ENCODE measurements at places on chromosomes 6 and 20. TPM values are rescaled to one million over a fixed set of nuclear protein-coding genes. Genes with fewer than 3 reads are reported as not detected.

Gene CST5
- not detected for polyA plus RNA-seq

Gene LIN28B
- 5.7 TPM for polyA plus RNA-seq

Gene PI16
- polyA plus RNA-seq: 79.3 TPM

Gene CRIP3
- polyA plus RNA-seq: 34.3 TPM

DNA sequence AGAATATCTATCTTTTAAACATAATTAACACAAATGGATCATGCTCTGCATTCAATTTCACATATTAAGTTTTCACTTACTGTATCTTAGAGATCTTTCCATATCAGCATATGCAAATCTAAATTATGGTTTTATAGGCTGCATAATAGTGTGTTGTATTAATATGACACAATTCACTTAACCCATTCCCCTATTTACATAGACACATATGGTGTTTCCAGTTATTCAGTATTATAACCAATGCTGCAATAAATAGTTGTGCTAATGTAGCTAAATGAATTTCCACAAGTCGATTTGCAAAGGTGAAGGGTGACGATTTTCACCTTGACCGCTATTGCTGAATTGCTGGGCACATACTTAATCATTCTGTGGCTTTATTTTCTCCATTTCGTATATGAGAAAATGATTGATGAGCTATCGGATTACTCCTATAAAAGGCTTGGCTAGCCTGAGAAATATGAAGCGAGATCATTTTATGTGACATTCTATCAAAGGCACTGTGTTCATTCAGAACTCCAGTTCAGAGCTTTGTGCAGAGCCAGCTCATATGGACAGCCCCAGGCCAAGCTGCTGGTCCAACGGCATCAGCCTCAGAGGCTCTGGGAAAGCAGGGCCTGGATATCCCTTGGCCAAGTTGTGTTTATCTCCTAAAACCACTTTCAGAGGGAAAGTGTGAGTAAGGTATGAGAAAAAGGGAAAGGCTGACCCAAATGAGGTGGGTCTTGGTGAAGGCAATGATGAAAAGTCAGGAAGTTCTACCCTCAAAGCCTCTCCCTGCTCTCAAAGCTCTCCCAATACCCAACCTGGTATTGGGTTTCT, 50.8 kb downstream of the GFOD1 start:
- H3K4me3 ChIP-seq: no peak overlapping the region
- no peak for DNase-seq
- H3K4me1 ChIP-seq: peaks cover 4% of the 10 kb centered on the region
- H3K27me3 ChIP-seq: no peaks in the 10 kb centered on the region
- H3K27ac ChIP-seq: no peak overlapping the region

DNA sequence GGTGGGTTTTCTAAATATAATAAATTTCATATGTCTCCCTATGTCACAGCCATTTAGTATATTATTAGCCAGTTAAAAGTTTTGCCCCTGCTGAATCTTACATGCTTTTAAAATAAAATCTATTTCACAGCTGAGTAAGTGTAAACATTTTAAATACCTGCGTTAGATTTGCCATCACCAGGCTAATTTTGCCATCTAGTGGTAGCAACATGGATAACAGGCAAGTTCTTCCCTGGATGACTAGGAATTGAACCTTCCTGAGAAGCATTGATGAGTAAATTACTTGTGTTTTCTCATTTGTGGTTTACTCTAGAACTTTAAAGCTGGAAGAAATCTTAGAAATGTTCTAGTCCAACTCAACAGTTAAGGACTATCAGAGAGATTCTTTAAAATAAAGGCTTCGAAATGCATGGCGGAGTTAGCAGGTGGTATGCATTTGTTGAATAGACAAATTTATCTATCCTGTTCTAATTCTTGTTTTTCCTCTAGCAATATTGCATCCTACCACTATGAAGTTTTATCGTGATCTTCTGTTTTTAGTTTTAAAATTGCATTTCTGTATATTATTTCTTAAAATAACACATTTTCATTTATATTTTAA, 2.6 kb downstream of the PRSS35 start:
- H3K4me1 ChIP-seq: peaks cover 2% of the 10 kb centered on the region
- H3K36me3 ChIP-seq: no peaks in the 10 kb centered on the region
- no peaks in the 10 kb centered on the region for H3K27me3 ChIP-seq
- no peak overlapping the region for H3K4me3 ChIP-seq
- peak; percentile 57 for DNase-seq

GRCh38 chr20:25319241-25320034, 71.2 kb downstream of the ABHD12 start:
- no peaks in the 10 kb centered on the region for H3K27me3 ChIP-seq
- no peaks in the 10 kb centered on the region for H3K36me3 ChIP-seq
- peaks cover 4% of the 10 kb centered on the region for H3K4me1 ChIP-seq

GRCh38 chr6:113120224-113120581, 736.9 kb upstream of the MARCKS start:
- H3K4me1 ChIP-seq: no peaks in the 10 kb centered on the region
- H3K27me3 ChIP-seq: no peaks in the 10 kb centered on the region
- H3K27ac ChIP-seq: no peak overlapping the region
- H3K4me3 ChIP-seq: no peak overlapping the region

DNA sequence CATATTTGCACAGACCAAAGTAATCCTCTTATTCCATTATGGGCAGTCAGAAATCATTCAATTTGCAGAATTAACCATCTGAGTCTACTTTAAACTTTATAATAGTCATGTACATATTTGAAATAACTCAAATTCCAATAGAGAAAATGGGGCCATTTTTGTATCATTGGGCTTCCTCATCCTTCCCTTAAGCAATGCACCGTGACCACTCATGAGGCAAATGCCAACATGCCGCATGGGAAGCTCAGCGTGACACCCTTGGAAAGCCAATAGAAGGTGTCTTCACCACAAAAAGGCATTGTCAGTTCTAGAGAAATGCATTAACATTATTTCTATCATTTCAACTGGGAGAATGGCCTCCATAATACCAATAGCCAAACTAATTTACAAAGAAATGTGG, 38.5 kb downstream of the SIM1 start:
- no peaks in the 10 kb centered on the region for H3K27me3 ChIP-seq
- H3K4me1 ChIP-seq: no peaks in the 10 kb centered on the region
- H3K4me3 ChIP-seq: no peak overlapping the region
- no peak overlapping the region for H3K27ac ChIP-seq
- no peaks in the 10 kb centered on the region for H3K36me3 ChIP-seq
- DNase-seq: no peak
